ENCODE measurements at places on chromosomes 7 and 10.
A peak's percentile ranks its signal among the peaks of the same experiment; 100 is the strongest.

GRCh38 chr10:75746356-75746755, 314.9 kb downstream of the LRMDA start:
- DNase-seq, result no peak

DNA sequence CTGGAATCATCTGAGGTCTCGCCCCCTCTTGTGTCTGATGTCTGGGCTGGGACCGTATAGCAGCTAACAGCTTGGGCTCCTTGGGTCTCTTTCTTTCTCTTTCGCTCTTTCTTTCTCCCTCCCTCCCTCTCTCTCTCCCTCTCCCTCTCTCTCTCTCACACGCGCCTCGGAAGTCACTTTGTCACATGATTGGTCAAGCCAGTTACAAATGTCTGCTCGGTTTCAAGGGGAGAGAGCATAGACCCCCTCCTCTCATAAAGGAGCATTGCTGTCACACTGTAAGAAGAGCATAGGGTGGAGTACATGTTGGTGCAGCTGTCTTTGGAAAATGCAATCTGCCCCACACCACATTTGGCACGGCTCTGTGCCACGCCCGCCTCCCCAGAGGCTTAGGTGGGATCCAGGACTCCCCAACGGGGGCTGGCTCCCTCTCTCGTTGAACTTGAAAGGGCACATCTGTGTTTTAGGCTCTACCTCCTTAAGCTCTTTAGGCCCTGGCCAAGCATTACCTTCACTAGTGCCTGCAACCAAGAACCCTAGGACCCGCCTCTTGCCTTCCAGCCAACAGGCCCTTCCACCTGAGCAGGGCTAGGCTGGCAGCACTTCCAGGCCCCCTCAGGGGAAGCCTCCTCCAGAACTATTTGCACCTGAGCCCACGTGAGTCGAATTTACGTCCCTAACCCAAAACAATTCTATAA, 61.9 kb upstream of the CACUL1 start:
- DNase-seq, result no peak

DNA sequence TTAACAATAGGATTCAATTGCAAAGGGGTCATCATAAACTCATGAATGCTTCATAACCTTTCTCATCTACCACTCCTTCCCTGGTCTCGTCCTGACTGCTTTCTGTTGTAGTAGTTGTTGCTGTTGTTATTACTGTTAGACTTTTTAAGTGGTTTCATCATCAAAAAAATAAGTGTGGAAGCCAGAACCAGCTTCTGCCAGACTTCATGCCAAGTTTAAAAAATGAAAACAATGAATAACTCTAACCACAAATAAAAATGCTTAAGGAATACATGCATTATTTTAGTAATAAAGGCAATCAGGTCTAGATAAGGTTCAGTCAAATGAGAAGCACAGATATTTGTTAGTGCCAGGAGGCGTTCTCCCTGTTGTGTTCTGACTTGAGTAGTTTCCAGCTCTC, 85.4 kb downstream of the PCLO start:
- no peak for DNase-seq

GRCh38 chr7:79692015-79692414, 238.5 kb upstream of the MAGI2 start:
- no peak for DNase-seq

DNA sequence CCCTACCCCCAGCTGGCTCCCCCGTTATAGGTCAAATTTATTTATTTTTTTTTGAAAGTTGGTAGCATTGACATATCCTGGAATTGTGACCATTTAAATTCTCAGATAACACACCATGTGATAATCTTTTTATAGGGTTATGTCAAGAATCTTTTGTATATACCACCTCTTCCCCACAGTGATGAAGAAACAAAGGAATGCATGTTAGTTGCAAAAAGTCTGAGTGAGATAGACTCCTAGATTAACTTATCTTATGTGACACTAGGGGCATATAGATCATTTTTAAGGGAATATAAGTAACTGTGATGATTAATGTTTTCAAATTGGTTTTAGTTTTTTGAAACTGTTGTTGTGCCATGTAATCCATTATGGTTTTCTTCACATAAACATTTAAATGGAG, 68.3 kb downstream of the MLLT10 start:
- DNase-seq, result no peak

GRCh38 chr10:131898061-131898460, 2.7 kb upstream of the PPP2R2D start:
- DNase-seq, result no peak

GRCh38 chr7:76354981-76355730, 3.6 kb downstream of the YWHAG start:
- DNase-seq, result no peak

DNA sequence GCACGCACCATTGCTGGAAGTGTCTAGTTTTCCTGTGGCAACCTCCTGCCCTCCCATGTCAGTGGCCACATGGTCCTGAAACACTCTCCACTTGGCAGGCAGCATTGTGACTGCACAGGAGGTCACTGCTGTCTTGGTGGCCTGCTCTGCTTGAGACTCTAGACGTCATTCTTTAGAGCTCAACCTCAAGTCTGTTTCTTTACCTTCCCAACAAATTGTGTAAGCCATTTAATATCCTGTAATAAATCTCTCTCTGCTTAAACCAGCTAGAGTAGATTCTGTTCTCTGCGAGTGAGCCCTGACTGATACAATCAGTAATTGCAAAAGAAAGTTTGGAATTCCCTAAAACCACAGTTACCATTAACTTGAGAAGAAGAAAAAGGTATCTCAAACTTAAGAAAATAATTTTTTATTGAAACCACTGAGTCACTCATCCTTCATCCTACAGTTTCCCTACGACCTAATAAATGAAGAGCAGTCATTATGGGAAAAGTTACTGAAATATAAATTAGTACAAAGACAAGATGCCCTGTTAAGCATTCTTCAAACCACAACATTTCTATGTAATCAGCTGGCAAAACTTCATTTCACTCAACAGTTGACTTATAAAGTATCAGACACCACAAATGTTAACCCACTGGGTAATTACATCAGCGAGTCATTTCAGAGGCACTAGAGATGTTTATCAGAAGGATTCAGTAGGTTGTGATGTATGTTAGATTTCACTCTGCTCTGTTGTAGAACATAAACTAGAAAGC, 18.0 kb downstream of the SLC25A13 start:
- DNase-seq, result no peak

DNA sequence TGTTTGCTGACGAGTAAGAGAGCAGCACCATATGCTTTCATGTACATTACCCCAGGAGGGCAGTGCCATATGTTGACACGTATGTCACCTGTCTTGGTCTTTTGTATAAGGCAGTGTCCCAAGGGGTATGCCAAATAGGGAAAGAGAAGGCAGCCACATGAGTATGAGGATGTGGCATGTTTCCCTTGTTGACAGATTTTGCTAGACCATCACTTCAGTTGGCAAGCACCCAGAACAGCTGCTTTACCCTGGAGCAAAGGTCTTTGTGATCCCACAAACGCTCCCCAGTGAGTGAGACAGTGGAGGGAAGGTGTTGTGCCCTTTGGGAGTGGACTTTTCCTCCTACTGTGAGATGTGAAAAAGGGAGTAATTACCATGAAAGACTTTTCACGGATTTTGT, 350.1 kb downstream of the ETV1 start:
- no peak for DNase-seq

DNA sequence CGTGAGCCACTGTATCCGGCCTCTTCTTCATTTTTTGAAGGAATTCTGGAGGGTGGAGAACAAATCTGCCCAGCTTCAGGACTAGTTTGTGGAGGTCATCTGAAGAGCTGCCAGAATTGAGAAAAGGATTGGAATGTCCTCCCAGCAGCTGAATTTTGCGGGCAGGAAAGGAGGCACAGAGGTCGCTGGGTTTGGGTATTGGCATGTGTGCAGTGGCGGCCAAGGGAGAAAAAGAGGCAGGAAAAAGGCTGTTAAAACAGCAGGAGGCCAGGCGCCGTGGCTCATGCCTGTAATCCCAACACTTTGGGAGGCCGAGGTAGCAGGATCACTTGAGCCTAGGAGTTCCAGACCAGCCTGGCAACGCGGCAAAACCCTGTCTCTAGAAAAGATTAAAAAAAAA, 80.4 kb downstream of the HIP1 start:
- DNase-seq, result no peak

DNA sequence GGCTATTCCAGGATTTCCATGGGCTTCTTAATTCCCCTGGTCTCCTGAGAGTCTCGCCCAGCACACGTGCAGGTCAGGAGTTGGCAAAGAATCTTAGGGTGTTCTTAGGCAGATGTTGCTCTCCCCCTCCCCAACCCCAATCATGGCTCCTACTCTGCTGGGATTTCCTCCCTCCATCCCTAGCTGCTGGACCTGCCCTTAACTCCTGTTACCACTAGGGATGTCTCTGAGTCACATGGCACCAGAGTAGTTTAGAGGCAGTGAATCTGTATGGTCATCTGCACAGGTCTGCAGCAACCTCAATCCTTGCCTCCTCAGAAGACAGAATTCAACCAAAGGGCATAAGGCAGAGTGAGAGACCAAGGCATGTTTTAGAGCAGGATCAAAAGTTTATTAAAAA, 51.8 kb upstream of the CHST3 start:
- no peak for DNase-seq

DNA sequence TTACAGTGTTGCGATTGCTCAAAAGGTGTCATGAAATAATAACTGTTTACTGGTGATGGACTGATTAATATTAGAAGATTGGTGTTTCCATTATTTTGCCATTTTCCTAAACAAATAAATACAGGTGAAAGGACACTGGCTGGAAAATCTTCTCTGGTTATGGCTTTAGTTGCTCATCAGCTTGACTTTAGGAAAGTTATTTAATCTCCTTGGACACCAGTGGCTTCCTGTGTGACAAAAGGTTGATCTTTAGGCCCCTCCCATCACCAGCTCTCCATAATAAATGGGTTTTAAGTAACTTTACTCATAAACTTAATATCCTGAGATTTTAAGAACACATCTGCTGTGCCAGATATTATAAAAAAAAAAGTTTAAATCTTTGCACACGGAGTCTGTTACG, 737 bp downstream of the CABCOCO1 start:
- no peak for DNase-seq

- DNase-seq, result no peak
These were observed 33.1 kb downstream of the ZMIZ1 start for GRCh38 chr10:79101560-79102497.

DNA sequence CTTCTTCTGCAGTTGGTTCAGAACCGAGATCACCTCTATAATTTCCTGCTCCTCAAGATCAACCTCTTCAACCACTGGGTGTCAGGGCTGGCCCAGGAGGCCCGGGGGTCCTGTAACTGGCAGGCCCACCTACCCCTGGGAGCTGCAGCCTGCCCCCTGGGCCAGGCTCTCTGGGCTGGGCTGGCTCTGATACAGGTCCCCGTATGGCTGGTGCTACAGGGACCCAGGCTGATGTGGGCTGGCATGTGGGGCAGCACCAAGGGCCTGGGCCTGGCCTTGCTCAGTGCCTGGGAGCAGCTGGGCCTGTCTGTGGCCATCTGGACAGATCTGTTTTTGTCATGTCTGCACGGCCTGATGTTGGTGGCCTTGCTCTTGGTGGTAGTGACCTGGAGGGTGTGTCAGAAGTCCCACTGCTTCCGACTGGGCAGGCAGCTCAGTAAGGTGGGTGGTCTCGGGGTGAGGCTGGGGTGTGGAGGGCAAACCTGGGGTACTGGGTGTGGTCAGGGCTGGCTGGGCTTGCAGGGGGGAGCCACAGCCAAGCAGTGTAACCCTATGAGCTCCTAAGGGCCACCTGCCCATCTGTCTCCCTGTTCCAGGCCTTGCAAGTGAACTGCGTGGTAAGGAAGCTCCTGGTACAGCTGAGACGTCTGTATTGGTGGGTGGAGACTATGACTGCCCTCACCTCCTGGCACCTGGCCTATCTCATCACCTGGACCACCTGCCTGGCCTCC, 4.2 kb downstream of the TMEM270 start:
- DNase-seq, result no peak

DNA sequence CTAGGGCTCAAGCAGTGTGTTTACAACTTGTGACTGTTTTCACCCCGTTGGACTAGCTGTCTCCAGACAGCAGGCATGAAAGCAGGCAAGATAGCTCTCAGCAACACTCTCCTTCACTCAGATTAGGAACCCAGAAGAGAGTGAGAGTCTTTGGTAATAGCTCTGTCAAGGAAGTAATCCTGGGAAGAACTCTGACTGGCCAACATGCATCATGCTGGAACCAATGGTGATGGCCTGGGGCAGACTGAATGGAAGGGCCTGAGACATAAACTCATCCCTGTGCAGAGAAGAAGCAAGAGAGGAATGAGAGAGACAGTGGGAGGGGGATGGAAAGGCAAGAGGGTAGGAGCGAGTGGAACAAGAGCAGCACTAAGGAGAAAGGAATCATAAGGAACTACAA, 48.9 kb downstream of the AKR1D1 start:
- DNase-seq, result no peak

- DNase-seq, result no peak
These were observed 345.0 kb downstream of the SEMA3D start for GRCh38 chr7:84841809-84842208.

GRCh38 chr7:102279537-102280400, 6.9 kb upstream of the SH2B2 start:
- no peak for DNase-seq

GRCh38 chr7:47142169-47142866, 439.6 kb downstream of the TNS3 start:
- DNase-seq, result no peak

DNA sequence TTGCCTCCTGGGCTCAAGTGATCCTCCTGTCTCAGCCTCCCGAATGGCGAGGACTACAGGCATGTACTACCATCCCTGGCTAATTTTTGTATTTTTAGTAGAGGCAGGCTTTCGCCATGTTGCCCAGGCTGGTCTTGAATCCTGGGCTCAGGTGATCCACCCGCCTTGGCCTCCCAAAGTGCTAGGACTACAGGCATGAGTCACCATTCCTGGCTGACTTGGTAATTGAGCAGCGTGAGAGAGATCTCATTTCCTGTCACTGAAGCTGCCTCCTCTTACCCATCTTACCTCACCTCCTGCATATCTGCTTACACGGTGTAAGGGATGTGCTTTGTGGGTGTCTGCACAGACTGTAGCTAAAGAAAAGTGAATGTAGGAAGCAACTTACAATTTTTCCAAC, 9.7 kb downstream of the IFIT3 start:
- DNase-seq, result no peak

GRCh38 chr7:20085086-20085485, 132.1 kb downstream of the MACC1 start:
- DNase-seq, result no peak

DNA sequence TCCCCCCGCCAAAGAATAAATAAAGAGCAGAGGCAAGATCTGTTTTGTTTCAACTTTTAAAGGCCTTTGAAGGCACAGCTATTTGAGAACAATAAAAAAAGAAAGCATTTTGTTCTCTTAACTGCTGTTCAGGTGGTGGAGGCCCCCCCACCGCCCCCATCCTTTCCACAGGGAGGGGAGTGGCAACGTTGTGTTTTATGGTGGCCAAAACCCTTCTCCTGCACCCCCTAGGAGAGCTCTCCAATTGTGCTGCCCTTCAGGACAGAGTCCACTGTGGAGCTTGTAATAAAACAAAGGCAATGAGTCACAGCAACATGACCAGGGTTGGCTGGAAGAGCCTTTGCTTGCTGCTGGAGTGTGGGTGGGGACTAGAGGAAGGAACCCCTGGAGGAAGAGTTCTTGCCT, 987.9 kb downstream of the KCNMA1 start:
- DNase-seq, result no peak

GRCh38 chr7:101896316-101896715, 78.9 kb downstream of the CUX1 start:
- no peak for DNase-seq

- DNase-seq, result peak; percentile 98
These were observed at the start of gene ATP6V1F for GRCh38 chr7:128862571-128863432. TSS of gene ATP6V1F (plus strand) at chr7:128862856. CDS start at chr7:128862905, 49 bp downstream.

GRCh38 chr10:86803156-86803555, 46.7 kb downstream of the BMPR1A start:
- DNase-seq, result no peak

- DNase-seq, result peak; percentile 66
These were observed 66.8 kb downstream of the MINDY4 start for GRCh38 chr7:30838008-30838407.

GRCh38 chr7:30791114-30791513, 19.9 kb downstream of the MINDY4 start:
- DNase-seq, result no peak

All from suprapubic skin (tissue), 4 donors.